ENCODE measurements at places on chromosomes 4 and X.

DNA sequence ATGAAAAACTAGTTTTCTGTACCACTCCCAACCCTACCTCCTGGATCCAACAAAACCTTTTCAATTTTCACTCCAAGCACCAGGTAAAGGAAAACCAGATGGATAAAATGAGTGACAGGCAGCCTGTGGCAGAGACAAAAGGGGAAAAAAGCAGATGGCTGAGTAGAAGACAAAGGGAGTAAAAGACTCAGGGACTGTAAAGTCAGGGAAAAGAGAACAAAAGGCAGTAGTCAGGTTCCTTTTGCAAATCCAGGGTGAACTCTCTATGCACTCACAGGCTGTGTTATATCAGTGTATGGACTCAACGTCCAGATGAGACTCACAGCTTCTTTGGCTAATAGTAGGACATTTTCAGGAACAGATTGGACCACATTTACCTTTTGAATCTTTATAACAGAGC, 54.2 kb downstream of the QRFPR start:
- DNase-seq = no peak

DNA sequence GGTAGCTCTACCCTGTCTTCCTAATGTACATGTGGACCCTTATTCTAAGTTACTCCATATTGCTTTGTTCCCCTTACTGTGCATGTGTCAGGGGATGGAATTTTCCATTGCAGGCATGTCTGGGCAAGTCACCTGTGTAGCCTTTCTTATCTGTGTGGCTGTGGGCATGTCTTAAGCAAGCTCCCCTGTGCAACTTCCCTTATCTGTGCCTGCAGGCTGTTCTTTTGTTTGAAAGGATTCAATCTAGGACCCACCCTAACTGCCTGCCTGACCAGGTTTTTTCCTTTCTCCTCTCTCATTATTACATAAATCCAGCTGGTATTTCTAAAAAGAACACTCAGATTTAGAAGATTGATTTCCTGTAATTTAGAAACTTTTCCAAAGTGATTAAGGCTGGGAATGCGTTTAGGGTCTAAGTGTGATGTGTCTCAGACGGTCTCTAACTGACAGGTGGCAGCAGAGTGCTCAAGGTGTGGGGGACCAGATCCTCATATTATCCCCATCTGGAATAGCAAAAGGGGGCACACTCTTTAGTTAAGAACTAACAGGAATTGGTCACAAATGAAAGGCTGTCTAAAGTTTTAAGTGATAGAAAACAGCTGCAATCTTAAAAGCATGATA, 198.9 kb upstream of the PPP1R2C start:
- DNase-seq = no peak

- no peak for DNase-seq
These were observed 69.0 kb downstream of the DMD start for GRCh38 chrX:33142331-33142730.

- DNase-seq = no peak
These were observed 95.4 kb downstream of the KDR start for GRCh38 chr4:55029821-55030503.

- DNase-seq = no peak
These were observed 70.8 kb upstream of the IL15 start for GRCh38 chr4:141565379-141566089.

- DNase-seq = no peak
These were observed 169.2 kb downstream of the AFAP1 start for GRCh38 chr4:7770224-7771050.

- DNase-seq = no peak
These were observed 1.3 kb downstream of the HTR2C start for GRCh38 chrX:114584983-114585842.

- DNase-seq = no peak
These were observed 25.3 kb downstream of the STEEP1 start for GRCh38 chrX:119539872-119540271.

DNA sequence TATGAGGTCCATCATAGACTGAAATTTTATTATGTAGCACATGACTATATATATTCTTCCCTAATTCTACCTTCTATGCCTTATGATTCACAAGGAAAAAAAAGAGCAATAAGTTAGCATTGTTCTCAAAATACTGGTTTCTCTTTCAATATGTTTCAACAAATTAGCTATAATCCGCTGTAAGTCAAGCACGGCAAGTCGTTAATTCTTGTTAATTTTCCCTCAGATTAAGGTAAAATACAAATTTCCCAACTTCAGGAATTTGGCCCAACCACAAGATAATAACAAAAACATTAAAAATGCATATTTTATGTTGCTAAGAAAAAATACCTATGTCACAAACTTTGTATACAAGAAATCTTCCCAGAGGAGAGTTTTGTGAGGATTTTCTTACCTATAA, 296.5 kb upstream of the GALNTL6 start:
- DNase-seq = no peak

DNA sequence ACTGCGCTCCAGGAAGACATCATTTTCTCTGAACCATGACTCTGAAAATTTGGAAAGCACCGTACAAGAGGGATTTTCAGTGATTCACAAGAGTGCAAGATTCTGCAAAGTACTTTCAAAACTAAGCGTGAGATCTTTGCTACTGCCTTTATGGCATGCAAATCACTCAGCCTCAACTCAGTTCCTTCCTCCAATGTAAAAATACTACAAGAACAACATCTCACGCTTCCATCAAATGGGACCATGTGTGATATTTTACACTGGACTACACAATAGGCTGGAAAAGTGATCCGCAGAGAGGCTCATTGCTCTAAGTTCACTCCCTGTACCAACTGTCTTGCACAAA, 674 bp upstream of the IL15 start:
- no peak for DNase-seq

- DNase-seq = no peak
These were observed 98.1 kb downstream of the CPEB2 start for GRCh38 chr4:15100380-15100779.

DNA sequence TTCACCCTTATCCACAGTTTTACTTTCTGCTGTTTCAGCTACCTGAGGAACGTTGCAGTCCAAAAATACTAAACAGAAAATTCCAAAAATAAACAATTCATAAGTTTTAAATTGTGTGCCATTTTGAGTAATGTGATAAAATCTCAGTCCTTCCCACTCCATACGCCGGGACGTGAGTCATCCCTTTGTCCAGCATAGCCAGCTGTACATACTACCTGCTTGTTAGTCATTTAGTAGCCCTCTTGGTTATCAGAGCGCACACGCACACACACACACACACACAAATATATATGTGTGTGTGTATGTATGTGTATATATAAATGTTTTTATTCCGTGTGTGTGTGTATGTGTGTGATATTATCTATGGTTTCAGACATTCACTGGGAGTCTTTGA, 4.8 kb upstream of the CCSER1 start:
- no peak for DNase-seq

GRCh38 chrX:119762718-119763117, 4.3 kb downstream of the SOWAHD start:
- DNase-seq = no peak

- DNase-seq = no peak
These were observed 54.2 kb downstream of the FMR1NB start for GRCh38 chrX:148035380-148035779.
